Hindlimb muscle (tissue), 1 donor: ENCODE measurements at places on chromosomes 1 and 21. TPM values are rescaled to one million over a fixed set of nuclear protein-coding genes. Genes with fewer than 3 reads are reported as not detected.

GRCh38 chr1:109312246-109312645, 5.4 kb upstream of the MYBPHL start:
- DNase-seq = no peak

DNA sequence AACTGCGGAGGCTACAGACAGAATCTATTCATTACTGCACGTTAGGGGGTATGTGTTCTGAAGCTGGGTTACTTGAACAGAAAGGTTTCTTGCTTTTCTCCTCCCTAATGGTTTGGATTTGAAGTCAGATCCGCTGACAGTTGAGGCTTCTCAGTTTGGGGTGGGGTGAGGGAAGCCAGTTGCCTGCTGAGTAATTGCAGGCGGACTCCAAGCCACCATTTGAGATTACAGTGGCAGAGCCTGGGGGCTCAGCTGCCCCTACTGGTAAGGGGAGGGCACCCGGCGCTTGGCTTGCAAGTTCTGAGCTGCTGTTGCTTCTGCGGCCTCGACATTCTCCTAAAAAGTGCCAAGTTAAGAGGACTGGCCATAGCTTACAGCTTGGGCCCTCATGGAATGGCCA, 2.0 kb downstream of the GRHL3 start:
- no peak for DNase-seq

GRCh38 chr1:15186846-15187151, 33.3 kb downstream of the TMEM51 start:
- no peak for DNase-seq

TLR5 gene
- 5.9 TPM for polyA plus RNA-seq

DENND2D gene
- 2.8 TPM for polyA plus RNA-seq
